ENCODE measurements at places on chromosomes 16 and 17.

- no peak for DNase-seq
Measured at GRCh38 chr17:31674305-31674704, 184.7 kb downstream of the COPRS start.

DNA sequence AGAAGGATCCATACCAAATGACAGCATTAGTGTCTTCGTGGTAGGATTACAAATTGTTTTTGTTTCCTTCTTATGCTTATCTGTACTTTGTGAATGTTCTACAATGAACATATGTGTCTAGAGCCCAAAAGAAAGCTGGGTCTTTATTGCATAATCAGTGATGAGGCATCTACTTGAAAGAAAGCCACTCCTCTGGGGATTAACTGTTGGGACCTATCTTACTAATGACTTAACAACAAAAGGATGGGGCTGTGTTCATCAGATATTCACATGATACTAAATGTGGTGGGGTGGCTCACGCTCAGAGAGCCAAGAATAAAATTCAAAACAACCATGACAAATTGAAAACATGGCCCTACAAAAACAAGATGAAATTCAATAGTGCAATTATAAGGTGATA is 160.2 kb downstream of the RGS9 start:
- no peak for DNase-seq

GRCh38 chr16:85664580-85665372 is 24.0 kb downstream of the GINS2 start:
- no peak for DNase-seq

GRCh38 chr16:3190949-3191353 is 2.9 kb downstream of the OR1F1 start:
- DNase-seq, result no peak

- DNase-seq, result no peak
Measured at GRCh38 chr17:1179818-1180742, at the start of gene ABR. ABR (minus strand) TSS chr17:1179981; CDS start chr17:1179727, 254 bp downstream.

- no peak for DNase-seq
Measured at GRCh38 chr17:35486920-35487732, 38.6 kb upstream of the SLFN13 start.

- no peak for DNase-seq
Measured at GRCh38 chr16:72357910-72358309, 186.0 kb upstream of the PMFBP1 start.

- no peak for DNase-seq
Measured at GRCh38 chr17:3008336-3009288, 54.8 kb downstream of the OR1D5 start.

GRCh38 chr16:70433458-70434103 is 5.3 kb downstream of the ST3GAL2 start:
- no peak for DNase-seq

- no peak for DNase-seq
Measured at GRCh38 chr17:57113656-57114055, 28.6 kb downstream of the AKAP1 start.

- DNase-seq, result no peak
Measured at GRCh38 chr17:36068524-36068923, 4.5 kb downstream of the CCL18 start.

DNA sequence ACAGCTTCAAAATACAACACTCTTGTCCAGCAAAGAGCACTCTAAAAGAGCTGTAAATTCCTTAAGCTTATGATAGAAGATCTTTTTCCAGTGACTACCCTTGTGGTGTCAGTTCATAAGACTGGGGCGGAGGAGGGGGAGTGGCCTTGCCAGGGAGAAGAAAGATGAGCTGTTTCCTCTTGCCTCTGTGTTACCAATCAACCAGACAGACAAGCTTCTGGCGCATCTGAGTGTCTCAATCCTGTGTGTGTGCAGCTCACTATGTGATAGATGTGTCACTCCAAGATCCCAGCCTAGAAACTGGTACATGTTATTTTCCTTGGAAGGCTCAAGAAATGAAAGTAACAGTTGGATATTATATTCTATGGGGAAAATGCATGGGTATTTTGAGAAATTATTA is 167.4 kb upstream of the CACNG3 start:
- DNase-seq, result no peak

GRCh38 chr17:36578671-36579070 is 13.0 kb upstream of the DHRS11 start:
- DNase-seq, result no peak

- no peak for DNase-seq
Measured at GRCh38 chr16:19418200-19418599, 517 bp downstream of the TMC5 start.

- no peak for DNase-seq
Measured at GRCh38 chr17:82116246-82116645, 18.2 kb upstream of the FASN start.

GRCh38 chr17:27665549-27665948 is 34.6 kb downstream of the LGALS9 start:
- no peak for DNase-seq

- DNase-seq, result no peak
Measured at GRCh38 chr17:45692661-45693060, 91.5 kb upstream of the CRHR1 start.

GRCh38 chr17:9370467-9370866 is 205.2 kb downstream of the STX8 start:
- DNase-seq, result no peak

DNA sequence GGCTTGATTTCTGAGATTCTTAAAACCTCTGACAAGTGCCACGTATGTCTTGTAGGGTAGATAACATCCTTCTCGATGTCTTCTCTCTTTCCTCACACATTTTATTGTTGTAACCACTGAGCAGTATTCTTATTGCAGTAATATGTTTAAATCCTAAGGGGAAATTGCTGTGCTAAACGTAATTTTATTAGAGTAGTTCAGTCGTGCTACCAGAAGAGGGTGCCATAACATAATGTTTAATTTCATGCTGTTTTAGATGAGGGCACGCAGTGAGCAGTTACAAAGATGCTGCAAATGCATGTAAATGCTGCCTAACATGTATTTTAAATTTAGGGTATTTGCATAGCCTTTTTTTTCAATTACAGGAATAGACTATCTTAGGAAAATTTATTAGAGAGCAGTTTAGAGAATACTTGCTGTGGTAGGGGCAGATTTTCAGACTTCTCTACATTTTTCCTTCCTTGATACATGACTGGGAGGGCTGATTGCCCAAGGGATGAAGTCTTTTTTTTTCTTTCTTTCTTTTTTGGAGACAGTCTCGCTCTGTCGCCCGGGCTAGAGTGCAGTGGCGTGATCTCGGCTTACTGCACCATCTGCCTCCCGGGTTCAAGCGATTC is 51.7 kb downstream of the GAN start:
- DNase-seq, result no peak

GRCh38 chr16:19754644-19755036 is 36.6 kb downstream of the IQCK start:
- no peak for DNase-seq

- no peak for DNase-seq
Measured at GRCh38 chr17:45129426-45129939, 2.8 kb downstream of the PLCD3 start.

- DNase-seq, result no peak
Measured at GRCh38 chr16:82700541-82701235, 73.9 kb downstream of the CDH13 start.

DNA sequence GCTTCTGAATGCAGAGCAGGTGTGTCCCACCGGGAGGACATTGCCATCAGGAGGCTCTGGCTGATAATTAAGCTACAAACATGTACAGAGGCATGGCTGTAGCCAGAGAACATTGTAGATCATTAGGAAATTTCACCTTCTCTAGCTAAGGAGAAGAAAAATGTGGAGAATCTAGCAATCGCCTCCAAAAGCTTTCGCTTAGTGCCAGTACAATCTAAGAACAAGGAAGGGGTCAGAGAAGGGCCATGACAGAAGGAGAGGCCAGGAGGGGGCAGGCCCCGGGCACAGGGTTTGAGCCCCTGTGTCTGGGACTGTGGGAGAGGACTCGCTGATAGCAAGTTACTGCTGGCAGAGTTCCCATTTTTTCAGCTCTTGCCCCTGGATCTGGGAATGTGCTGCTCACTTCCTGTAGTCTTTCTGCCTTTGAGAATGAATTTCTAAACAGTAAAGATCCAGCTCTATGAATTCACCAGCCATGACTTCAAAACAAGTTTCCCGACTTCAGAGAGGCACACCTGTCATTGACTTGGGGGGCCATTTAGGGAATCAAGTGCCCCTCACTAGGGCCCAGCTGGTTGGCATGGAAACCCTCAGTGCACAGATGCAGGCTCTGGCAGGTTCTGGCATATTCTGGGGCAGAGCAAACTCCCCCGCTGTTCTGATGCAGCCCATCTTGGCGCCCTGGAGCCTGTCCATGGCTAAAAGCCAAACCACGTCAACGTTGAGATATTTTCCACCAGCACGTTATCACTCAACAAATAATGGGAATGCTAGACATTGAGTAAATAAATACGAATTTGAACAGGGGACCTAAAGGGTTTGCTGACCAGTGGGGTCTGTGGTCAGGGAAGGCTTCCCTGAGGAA is 59.5 kb upstream of the CACNG4 start:
- DNase-seq, result no peak

- no peak for DNase-seq
Measured at GRCh38 chr17:6497496-6498221, 53.4 kb downstream of the PIMREG start.

GRCh38 chr16:84585886-84586285 is 32.0 kb downstream of the COTL1 start:
- no peak for DNase-seq

DNA sequence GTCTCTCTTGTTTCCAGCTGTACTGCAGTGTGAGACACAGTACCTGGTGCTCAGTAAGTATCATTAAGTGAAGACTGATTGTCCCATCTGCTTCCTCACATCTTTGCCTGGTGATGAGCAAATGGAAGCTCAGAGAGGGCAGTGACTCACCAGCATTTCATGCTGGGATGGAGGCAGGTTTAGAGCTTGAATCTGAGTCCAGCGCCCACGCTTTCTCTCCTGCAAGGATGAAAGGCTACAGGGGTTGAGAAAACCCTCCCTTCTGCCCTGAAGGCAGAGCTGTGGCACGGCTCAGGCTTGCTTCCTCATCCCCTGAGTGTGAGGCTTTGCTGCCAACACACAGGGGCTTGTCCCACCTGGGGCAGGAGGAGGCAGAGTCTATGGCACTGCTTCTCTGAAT is 1.5 kb upstream of the RNF112 start:
- no peak for DNase-seq
